ENCODE measurements at places on chromosomes 4 and X.

DNA sequence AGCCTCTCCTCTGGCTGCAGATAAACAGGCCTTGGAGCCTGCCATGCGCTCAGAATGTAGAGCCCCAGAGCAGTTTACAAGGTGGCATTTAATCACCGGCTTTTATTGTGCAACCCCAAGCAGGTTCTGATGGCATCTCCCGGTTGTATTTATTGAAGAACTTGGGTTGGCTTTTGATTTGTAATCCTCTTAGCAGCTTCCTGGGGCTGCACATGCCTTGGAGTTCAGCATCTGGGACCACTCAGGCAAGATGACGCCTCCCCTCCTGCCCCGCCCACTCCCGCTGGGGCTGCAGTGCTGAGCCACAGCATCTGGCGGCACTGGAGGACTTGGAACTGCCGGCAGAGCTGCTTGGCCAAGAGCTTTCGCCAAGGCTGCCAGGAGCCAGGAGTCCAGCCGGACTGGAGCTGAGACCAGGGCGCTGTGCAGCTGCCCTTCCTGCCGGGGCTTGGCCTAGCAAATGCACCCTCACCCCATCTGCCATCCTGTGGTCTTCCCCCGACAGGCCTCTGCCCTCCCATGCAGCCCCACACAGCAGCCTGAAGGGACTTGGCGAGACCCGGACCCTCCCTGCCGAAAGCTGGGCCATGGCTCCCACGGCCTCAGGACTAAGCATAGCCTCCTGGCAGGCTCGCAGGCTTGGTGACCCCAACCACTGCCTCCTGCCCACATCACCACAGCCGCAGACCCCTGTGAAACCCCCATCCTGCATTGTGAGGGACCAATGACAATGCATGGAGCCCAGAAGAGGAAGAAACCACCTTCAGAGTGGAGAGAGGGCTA lies 5.4 kb downstream of the HTRA3 start:
- no peak for DNase-seq

- no peak for DNase-seq
Measured at GRCh38 chr4:135267148-135267865, 1065.7 kb upstream of the PABPC4L start.

GRCh38 chr4:14984448-14984847 lies 17.8 kb upstream of the CPEB2 start:
- DNase-seq, result no peak

- no peak for DNase-seq
Measured at GRCh38 chr4:140158365-140159030, 4.5 kb upstream of the MAML3 start.

DNA sequence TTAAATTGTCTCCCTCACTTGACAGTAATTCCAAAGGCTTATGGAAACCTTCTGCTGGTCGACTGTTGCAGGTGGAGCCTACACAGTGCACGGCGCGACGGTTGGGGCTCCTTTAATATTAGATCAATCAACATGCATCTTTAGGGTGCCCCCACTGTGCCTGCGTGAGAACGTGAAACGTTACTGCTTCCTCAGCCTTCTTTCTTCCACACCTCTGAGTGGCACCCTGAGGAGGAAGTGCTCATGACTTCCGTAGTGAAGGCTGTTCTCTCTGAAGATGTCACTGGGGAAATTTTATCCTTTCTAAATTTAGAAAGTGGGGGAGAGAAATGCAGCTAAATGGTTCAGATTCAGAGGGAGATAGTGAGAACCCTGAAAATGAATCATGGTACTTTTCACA lies 184.0 kb upstream of the ZFP42 start:
- no peak for DNase-seq

GRCh38 chr4:187726485-187726884 lies 269.1 kb upstream of the ZFP42 start:
- DNase-seq, result no peak

DNA sequence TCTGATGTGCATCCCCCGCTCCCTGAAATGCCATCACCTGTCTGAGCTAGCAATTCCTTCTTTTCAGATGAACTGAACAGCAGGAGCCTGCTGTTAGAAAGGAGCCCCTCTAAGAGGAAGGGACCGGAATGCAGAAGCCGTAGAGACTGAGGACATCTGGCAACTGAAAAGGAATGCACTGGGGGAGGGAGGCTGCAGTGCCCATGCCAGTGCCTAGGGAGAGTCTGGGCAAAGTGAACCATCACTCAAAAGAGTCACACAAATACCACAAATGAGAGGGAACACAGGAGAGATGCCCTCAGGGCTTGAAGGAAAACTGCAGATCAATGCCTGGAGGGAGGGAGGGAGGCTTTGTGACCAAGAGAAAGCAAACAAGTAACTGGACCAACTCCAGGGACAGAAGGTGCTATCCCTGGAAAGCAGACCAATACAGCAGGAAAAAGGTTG lies 93.9 kb upstream of the CBR4 start:
- DNase-seq, result no peak
